ENCODE measurements at places on chromosomes 6 and 20.

DNA sequence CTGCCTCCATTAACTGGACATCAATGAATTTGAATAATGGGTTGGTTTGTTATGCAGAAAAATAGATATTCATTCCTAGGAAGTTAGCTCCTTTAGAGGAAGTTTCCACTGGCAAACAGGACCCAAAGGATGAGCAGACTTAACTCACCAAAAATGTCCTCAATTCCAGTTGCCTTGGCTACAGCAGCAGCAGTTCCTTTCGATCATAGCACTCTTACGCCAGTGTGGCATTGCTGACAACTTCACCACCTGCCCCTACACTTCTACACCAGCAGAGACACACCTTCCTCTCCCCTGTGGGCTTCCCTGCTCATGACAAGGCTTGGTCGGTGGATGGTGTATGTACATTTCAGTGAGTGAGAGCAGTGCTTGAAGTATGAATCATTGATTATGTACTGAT is 532.8 kb downstream of the QKI start:
- no peak for DNase-seq

GRCh38 chr20:34495916-34496315 is 20.3 kb upstream of the DYNLRB1 start:
- no peak for DNase-seq

DNA sequence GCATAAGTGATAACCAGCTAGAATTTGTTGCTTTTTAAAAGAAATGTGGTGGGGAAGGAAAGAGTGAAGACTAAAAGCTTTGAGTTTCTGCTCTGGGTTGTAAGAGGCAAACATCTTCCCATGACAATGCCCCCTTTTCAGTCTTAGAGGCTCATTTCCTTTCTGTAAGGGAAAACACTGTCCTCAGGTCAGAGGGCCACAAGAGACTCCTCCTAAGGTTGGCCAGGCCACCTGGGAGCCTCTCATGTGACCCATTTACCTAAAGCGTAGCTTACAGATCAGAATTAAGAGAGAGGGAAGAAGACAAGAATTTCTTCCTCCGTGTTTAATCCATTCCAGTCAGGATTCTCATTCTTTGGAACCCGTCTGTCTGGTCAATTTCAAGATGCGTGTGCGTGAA is 220.4 kb upstream of the HEY2 start:
- no peak for DNase-seq

DNA sequence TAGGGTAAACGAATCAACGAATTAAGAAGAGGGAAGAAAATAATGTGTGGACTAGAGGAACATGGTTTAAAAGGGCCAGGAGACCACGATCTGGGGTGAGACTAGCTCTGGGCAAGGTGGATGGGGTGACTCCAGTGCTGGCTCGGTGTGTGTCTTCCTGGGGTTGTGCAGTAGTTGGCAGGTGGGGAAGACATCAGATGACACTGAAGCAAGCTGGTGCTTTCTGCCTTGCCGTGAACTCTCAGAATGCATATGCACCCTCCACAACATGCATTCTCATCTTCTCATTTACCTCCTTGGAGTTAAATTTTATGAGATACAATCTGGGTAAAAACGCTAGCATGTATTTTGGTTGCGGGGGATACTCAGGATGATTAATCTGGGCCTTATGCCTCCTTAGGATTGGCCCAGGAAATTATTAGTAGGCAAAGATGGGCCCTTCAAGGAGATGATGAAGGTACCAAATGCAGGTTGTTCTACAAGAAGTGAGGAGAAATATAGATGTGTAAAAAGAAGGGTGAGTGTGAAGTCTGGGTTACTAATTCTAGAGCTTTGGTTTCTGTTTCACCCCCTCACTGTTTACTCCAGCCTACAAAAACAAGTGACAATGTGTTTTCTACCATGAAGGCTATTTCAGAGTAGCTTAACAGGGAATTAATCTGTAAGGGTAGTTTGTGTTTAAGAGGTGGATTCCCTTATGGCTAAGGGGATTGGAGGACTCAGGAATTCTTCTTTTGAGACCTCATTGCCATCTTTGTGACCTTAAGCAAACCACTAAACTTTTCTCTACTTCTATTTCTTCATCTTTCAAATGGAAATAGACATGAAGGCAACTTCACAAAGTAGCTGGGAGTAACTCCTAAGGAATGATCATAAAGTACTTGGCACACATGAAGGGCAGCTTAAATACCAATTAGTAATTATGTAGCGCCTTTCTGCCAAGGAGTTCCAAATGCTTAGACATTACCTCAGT is 71.0 kb upstream of the SUPT3H start:
- no peak for DNase-seq

- no peak for DNase-seq
Measured at GRCh38 chr6:80376411-80376810, 269.9 kb downstream of the BCKDHB start.

DNA sequence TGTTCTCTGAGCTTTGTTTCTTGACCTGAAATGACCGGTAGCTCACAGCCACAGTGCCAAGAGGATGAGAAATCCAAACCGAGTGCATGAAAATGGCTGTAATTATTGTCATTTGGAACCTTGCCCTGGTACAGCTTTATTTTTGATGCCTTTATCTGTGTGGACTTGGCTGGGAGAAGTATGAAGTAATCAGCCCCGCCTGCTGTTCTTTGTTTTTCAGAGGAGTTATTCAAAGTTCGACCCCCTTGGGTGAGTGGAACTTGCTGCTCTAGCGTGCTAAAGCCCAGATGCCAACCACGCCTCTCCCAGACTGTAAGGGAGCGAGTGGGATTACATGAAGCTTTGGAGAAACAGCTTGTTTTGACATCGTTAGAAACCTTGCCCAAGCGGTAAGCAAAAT is 48.3 kb downstream of the ECT2L start:
- DNase-seq, result no peak

DNA sequence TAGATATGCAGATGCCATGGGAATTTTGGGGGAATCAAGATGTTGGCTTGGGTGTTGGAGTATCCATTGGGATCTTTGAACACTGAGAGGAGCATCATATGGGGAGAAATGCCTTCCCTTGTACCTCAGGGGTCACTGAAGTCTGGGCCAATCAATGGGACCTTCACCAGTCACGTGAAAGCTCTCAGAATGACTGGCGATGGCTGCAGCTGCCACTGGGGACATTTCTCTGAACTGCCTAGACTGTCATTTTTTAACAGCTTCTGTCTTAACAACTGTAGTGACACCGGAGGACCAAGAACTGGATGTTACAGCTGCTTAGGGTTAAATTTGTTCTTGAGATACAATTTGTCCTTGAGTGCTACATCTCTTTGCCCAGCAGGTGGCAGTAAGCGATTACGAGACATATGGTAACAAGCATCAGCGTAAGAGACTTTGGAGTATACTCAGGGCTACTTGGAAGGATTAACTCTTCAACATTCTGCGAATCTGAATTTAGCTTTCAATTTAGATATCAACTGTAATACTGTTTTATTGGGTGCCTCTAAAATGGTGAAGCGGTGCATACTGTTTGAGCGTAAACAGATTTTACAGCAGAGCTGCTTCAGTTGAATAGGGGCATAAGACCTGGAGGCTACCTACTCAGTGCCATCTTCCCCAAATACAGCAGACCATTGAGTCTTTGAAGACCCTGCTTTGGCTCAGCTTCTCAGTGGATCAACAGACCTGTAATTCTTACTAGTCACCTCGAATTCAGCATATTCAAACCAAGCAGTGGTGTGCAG is 36.0 kb downstream of the CCN2 start:
- DNase-seq, result peak; percentile 36

- DNase-seq, result peak; percentile 55
Measured at GRCh38 chr20:47317127-47317895, 39.2 kb downstream of the ZMYND8 start.

- DNase-seq, result no peak
Measured at GRCh38 chr20:57450931-57451330, 59.7 kb downstream of the RBM38 start.

- DNase-seq, result peak; percentile 5
Measured at GRCh38 chr6:81750681-81751387, 1.6 kb downstream of the TENT5A start.

DNA sequence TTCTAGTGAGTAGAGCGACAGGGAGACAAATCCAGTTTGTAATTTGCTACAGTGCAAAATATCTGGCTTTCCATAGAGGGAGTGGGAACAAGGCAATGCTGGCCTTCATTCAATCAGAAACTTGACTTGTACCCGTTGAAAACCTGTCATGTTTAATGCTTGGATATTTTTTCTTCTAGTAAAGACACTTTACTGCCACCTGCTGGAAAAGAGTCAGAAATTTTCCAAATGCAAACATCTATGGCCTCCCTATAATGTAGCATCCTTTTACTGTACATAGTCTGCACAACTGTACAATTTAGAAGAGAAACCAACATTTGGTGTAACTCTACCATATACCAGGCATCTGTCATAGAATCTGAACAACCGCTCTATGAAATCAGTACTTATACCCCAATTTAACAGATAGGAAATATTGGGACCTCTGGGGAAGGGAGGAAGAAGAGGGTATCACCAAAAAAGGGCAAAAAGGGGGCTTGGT is 16.7 kb upstream of the TBC1D20 start:
- peak; percentile 85 for DNase-seq

GRCh38 chr6:137473598-137473997 is 20.6 kb downstream of the OLIG3 start:
- no peak for DNase-seq

- DNase-seq, result no peak
Measured at GRCh38 chr6:19410481-19410880, 426.7 kb upstream of the ID4 start.

Data from hematopoietic multipotent progenitor cell treated with erythropoietin and hydrocortisone succinate and interleukin-3 and kit ligand, for 15 days (in vitro differentiated cells).